CD4-positive, alpha-beta T cell treated with Interleukin-21 for 1 hour (primary cell): ENCODE measurements at places on chromosomes 5 and 9.

DNA sequence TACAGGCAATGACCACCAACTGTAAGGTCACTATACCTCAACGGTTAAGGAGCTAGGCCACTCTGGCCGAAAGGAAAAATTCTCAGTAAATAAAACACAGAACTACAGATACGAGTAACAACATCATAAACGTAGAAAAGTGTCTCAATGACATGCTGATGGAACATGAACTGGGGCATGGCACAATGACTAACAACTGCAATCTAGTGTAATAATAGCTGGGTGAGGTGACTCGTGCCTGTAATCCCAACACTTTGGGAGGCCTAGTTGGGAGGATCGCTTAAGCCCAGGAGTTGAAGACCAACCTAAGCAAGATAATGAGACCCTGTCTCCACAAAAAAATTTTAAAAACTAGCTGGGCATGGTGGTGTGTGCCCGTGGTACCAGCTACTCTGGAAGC lies 9.8 kb upstream of the RAPGEF6 start:
- DNase-seq = no peak

DNA sequence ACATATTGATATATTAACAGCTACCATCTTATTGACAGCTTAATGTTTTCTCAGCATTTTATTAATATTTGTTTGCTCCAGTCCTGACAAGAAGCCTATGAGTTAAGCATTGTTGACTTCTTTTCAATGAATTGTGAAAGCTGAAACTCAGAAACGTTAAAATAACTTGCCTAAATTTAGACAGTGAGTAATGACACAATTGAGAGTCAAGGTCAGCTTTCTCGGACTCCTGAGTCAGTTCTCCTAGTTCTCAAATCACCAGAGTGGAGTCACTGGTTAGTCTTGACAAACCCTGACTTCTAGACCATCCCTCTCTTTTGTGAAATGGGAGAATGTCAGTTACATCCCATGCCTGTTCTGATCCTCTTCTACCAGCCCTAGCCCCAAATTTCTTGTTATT lies 222.7 kb upstream of the ACO1 start:
- no peak for DNase-seq

DNA sequence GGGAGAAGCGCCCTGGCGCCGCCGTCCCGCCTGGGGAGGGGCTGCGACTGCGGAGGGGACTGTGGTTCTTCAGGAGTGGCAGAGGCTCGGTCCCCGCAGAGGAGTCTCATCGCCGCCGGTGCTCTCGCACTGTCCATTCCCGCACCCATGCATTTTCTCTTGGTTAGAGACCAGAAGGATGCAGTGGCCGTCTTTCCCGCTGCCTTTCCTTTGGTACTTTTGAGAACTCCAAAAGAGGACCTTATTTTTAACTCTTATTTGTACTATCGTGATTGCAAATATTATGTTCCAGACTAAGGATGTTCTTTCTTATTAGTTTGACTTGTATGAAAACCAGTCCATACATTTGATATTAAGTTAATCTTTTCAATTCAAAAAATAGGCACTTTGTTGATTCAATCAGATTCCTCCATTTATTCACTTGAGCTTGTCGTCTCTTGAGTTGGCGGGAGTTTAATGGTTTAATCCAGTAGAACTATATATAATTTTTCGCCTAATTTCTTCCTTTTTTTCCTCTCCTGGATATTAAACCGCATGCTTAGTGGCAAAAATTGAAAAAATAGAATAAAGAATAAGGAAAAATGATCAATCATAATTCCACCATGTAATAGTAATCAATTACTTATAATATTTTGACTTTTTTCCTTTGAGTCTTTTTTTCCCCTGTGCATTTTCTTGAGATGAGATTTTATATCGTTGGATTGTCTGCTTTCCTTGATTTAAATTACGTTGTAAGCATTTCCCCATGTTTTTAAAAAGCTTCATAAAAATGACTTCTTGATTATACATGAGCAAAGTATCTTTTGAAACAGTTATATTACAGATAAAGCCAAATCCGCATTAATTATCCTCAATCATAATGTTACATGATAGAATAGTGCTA lies 861 bp downstream of the ZFYVE16 start:
- peak; percentile 47 for DNase-seq

DNA sequence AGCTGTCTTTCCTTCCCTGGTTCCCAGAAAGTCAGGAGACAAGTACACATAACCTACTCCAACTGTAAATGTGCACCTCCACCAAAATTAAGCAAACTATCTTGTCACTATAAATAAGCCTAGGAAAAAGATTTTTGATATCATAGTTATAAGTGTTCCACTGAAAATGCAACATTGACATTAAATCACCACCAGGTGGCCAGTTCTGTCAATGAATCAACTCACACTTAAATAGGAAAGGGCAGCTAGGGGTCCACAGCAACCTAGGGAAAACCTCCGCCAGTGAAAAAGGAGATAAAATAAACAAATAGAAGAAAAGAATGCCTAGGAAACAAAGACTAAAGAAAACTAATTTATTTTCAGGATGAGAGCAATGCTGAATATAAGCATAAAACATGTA lies 243.0 kb upstream of the PTPRD start:
- DNase-seq = no peak

GRCh38 chr5:79318935-79319614 lies 83.1 kb downstream of the JMY start:
- no peak for DNase-seq

DNA sequence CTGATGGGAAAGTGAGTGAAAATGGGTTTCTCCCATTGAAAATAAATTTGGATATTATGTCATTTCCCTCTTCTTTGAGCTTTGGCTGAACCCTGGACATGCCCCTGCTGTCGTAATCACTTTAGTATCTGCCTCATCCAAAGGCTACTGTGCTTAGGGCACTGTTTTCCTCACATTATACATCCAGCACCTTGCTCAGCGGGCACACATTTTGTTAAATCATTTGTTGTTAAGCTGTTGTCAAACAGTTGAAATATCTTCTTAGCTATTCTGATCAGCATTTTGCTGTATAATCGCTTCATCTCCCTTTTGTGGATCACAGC lies 352.7 kb upstream of the CD180 start:
- no peak for DNase-seq

DNA sequence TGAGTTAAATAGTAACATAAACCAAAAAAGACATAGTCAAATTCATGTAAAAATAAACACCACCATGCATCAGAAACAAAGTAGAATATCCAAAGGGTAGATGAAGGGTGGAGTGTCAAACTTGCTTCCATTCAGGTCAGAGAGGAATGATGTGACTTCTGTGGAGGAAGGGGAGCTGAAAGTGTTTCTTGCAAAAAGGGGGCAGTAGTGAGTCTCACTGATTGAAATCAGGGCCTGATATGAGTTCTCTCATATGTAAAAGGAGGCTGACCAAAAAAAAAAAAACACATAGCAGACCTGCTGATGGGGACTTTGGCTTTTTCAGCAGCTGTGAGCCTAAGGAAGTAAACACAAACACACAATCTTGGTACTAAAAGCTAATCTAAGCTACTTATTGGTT lies 38.8 kb upstream of the RGMB start:
- DNase-seq = no peak

- DNase-seq = no peak
These were observed 793.1 kb downstream of the DTWD2 start for GRCh38 chr5:118195211-118195610.

- no peak for DNase-seq
These were observed 6.5 kb downstream of the LURAP1L start for GRCh38 chr9:12781226-12781733.

DNA sequence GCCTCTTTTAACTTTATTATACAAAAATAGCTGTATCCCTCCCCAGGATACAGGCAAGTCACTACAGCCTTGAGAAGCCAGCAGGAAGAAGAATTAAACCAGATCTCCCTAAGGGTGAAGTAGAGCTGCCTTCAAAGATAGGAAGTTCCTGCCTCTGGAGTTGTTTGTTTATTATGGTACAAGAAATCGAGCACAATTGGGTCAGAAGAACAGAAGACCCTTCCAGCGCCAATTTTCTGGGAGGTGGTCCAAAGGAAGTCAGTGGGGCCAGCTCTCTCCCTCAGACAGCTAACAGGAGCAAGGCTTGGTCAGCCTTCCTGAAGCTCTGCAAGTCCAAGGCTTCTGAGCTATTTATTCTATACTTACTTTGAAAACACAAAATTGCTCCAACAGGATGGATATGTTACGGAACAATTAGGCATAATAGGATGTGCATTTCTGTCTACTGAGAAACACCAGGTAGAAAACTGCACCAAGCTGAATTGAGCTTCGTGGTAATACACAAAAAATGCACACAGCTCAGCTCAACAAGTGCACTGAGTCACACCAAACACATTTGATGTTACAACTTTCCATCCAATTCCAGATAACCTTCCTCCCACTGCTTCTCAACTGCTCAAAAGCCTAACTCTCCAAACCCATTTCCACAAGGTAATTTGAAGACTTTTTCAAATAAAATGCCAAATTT lies 16.0 kb downstream of the SERINC5 start:
- DNase-seq = no peak

DNA sequence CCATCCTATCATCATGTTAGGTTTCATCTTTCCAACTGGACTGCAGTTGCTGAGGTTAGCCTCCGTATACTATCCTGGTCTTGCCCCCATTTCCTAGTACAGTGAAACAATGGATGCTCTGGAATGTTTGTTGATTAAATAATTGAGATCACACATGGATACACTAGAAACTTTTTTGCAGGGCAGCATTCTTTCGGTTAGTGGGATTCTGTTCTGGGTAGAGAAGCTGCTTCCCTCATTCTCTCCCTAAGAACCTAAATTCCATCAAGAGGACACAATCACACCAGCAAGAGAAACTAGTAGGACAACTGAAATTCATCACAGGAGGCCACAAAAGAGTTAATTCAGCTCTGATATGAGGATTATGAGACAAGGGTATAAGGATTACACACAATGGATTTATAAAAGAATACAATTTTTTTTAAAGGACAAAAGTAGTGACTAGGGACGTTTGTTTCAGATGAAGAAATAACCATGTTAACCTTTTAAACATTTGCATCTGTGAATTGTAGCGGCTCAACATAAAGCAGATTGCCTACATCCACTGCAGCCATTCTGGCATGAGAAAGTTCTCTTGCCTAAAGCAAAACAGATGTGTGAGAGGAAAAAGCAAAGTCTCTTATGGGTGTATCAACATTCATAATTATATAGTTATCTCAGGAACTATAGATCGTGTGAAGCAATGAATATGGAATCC lies 162.7 kb upstream of the LHFPL2 start:
- no peak for DNase-seq

GRCh38 chr5:149600932-149601331 lies 19.6 kb downstream of the ARHGEF37 start:
- DNase-seq = no peak

DNA sequence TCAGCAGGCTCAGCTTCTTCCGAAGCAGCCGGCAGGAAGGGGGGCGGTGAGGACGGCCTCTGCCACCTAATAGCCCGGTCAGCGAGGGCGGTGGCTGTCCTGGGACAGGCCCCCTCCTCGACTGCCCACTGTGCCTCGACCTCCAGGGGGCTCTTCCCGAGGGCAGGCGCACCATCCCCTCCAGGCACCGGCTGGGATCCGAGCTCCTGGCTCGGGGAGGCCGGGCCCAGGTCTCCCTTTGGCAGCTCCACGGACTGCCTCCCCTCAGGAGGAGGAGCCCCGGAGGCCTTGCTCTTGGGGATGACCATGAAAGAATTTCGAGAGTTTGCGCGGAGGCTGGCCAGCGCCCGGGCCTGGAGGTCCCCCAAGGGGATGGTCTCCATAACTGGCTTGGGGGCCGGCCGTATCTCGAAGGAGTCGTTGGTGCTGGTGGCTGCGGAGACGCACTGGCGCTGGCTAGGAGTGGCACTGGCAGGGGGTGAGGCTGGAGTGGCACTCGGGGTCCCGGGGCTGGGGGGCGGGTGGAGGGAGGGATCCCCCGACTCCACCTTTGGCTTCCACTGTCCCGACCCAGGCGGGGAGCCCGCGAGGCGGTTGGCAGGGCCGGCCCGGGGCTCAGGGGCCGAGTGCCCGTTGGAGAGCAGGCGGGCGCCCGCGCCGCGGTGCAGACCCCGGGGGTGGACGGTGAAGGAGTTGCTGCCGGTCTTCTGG lies 975 bp downstream of the TPRN start:
- no peak for DNase-seq

DNA sequence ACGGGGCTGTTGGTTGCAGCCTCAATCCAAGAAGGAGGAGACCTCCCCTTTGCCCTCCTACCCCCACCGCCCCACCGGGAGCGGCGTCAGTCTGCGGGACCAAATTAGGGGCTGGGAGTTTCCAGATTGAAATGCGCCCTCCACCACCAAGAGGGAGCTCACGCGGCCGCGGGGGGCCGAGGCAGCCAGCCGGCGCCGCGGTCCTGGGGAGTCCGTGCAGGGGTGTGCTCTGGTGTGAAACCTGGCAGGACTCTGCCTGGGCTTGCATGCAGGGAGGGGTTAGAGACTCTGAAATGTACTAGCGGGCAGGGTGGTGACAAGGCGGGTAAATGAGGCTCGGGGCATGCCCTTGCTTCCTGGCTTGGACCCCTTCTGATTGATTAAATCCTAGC lies 989 bp upstream of the FBN2 start:
- no peak for DNase-seq

- DNase-seq = no peak
These were observed 4.4 kb downstream of the ZCCHC9 start for GRCh38 chr5:81305785-81306184.

DNA sequence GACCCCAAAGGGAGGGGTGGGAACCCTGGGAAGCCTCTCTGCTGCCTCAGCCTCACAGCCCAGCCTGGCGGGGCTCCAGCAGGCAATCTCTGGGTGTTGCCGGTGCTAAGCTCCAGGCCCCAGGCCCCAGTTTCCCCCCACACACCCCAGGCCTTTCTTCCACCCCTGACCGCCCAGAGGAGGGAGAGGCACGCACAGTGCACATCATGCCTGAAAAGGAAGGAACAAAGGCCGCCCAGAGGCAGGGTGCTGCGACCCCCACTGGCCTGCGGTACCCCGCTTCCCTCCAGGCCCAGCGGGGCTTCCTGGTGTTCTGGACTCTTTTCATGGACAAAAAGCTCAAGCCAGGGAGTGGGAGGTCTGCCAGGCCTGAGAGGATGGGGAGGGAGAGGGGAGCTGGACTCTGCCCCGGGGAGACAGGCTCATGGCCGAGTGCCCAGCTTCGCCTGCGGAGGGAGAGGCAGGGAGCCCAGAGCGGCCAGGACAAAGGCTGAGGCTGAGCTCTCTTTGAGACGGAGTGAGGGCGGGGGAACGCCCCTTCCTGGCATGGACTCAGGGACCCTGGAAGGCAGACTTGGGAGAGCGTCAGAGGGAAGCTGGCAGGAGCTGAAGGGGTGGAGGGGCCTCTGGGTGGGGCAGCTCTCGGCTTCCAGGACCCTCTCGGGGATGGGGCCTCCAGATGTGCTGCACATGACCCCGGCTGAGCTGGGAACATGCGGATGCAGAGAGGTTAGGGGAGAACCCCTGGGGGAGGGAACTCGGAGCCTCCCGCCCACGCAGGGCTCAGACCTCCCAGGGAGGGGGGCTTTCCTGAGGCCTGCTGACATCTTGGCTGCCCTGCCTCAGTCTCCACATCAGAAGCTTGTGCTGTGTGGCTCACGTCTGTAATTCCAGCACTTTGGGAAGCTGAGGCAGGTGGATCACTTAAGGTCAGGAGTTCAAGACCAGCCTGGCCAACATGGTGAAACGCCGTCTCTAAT lies 1.8 kb upstream of the ENTPD2 start:
- DNase-seq = no peak
